Fibroblast of skin of right quadriceps (primary cell): ENCODE measurements at places on chromosomes 2 and 18.

DNA sequence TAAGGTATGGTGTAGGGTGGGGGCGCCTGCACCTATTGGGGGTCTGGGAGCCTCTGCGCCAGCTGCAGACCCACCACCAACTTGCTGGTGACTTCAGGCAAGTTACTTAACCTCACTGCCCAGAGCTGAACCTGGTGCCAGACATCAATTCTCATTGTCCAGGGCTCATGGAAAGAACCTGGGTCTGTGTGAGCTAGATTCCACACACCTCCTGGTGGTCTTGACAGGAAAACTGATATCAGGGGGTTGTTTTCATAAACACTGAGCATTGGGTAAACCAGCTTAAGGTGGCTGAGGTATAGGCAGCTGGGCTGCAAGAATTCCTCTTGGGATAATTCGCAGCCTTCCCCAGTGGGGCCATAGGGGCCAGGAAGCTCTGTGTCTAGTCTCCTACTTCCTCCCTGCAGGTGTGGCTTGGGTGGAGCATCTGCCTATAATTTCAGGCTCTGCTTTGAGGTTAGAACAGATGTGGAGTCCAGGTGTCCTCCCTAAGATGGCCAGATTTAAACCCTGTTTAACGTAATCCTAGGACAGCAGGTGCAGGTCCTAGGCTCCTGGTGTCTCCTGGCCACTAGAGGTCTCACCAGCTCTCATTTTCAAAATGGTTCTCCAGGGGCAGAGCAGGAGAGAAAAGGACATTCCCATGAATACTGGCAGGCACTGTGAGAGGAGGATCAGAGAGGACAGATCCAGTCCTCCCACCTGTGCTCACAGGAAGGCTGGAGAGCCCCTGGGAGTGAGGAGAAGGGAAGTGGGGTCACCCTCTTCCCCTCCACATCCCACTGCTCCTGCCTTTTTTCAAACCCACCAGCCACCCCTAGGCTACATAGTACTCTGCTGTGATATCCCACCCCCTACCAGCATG, 100.4 kb upstream of the SMAD2 start:
- peak; percentile 42 for DNase-seq

DNA sequence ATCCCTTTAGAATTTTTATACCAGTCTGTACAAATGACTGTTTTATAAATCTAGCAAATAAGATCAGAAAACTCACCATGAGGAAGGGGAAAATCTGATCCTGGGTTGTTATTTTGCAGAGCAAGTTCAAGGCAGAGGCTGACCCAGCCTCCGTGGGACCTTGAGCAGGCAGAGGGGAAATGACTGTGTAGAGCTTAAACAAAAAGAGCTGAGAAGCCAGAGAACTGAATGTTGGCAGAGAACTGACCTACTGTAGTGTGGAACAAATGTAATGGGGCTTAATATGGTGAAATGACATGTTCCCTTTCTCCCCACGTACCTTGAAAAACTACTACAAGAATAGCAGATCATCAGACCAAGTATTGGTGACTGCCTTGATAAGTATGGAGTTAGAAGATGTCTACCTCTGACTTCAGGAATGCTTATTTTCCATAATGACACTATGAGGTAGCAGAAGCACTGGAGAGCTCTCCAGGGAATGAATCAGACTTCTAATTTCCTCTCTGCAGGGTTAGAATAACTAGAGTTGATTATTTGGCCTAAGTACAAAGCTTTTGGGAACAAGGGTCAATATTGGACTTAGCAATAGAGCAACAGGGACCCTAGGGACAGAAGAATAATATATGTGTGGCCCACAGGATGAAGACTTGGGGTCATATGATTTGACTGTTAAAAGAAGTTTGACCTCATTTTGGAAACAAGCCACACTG, 304.4 kb downstream of the CCDC178 start:
- no peak for DNase-seq

DNA sequence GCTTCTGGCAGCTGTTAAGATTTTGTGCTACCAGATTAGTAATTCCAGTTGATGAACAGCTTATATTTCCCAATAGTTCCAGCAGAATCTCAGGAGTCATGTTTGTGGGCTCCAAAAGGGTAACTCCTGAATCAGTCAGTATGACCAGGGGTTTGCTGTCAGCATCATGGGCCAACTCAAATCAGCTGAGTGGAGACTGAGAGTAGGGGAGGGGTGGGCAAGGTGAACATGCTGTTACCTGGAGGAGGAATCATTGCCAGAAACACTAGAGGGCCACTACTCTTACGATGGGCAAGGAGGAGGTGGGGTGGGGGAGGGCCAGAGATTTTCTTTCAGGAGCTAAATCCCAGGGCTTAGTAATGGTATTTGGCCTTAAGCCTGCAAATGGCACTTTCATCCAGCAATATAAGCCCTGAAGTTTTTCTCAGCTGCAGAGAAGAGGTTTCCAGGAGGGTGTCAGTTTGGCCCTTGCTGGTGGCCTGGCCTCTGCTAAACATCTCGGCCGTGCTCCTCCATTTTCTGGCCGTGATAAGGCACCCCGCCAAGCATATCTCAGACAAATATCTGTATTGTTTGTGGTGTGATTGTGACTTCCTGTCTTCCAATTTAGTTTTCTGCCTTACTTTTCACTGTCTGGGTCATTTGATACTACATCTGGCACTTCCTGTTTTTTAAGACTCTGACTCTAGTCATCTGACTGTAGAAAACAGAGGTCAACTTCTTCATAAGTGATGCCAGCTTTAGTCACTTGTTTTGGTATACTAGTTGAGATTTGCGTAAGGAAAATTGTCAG, 120.5 kb upstream of the CXCR4 start:
- no peak for DNase-seq

GRCh38 chr2:32832821-32833220, 113.9 kb upstream of the LTBP1 start:
- DNase-seq: peak; percentile 84

- DNase-seq: no peak
These were observed 1.8 kb downstream of the DTNB start for GRCh38 chr2:25671622-25672021.

GRCh38 chr2:171762879-171763573, 75.8 kb downstream of the DYNC1I2 start:
- peak; percentile 39 for DNase-seq

DNA sequence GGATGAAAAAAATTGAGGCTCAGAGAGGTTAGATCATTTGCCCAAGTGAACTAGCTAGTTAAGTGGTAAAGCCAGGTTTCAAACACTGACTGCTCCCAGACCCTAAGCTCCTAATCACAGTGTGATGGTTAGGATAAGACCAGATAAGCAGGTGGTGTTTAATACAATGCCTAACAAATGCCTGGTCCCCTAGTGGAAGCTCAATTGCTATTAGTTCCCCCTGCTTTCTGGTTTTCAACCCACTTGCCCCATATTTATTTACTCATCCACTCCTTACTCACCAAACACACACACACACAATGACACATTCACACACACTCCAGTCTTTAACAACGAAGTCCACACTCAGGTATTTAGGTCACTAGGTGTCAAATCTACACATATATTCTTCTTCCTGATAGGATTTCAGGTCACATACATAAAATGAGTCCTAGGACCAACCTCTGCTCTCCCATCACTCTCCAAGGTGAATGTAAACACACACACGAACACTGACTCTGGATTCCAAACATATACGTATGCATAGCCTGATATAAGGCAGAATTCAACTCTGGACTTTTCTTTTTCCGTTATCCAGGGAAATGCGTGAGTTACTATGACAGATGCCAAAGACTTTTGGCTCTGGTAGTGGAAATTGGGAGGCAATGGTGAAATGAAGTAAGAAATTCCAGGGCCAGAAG, 73.6 kb upstream of the TSPYL6 start:
- no peak for DNase-seq

- DNase-seq: no peak
These were observed 762.0 kb upstream of the POU3F3 start for GRCh38 chr2:104091894-104092293.

DNA sequence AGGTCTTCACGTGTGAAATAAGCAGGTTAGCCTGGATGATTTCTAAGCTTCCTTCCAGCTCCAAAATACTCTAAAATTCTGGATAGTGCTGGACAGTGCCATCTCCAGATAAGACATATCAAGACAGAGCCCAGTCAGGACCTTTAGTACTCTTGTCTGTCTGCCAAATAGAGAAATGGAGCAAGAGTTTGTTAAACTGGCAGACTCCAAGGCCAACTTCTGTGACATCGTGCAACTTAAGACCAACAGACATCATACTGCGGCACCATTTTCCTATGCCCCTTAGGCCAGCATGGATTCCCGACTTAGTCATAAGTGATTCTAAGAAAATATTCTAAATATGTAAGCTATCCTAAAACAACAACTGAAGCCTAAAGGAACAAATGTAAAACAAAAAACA, 118.6 kb downstream of the RBMS1 start:
- peak; percentile 55 for DNase-seq

DNA sequence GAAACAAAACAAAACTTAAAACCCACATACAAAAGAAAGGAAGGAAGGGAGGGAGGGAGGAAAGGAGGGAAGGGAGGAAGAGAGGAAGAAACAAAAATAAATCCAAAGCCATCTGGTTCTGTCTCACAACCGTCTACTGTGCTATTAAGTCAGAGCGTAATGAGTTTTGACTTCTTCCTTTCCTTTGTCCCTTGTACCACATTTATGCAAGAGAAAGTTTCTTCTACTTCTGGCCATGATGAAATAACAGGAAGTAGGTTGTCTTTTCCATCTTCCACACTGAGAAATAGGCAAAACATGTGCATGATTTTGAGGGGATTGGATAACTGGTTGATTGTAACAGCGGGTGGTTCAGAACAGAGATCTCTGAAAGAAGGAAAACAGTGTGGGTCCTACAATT, 121.4 kb downstream of the CTAGE1 start:
- DNase-seq: no peak

DNA sequence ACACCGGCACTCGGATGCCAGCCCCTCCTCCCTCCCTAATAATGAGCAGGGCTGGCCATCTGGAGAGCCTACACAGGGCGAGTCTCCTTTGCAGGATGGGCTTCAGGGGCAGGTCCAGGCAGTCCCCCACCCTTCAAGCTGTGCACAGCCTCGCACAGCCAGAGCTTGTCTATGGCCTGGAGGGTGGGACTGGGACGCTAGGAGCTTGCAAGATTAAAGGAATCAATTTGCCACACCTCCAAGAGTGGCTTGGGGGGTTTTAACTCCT, 43.9 kb upstream of the OTOF start:
- no peak for DNase-seq
